CD4-positive, alpha-beta memory T cell (primary cell): ENCODE measurements at places on chromosomes 7 and 10. TPM values are rescaled to one million over a fixed set of nuclear protein-coding genes. Genes with fewer than 3 reads are reported as not detected.

The CDC14C gene
- not detected for polyA plus RNA-seq

The AOAH gene
- polyA plus RNA-seq: 1.5 TPM

The LIPA gene
- polyA plus RNA-seq: 147 TPM

The ITGB8 gene
- not detected for polyA plus RNA-seq

The BLNK gene
- 1.0 TPM for polyA plus RNA-seq
